ENCODE measurements at places on chromosomes 4 and X.

- peak; percentile 67 for DNase-seq
Observed at GRCh38 chrX:136747003-136747986, 33.4 kb downstream of the ARHGEF6 start.

DNA sequence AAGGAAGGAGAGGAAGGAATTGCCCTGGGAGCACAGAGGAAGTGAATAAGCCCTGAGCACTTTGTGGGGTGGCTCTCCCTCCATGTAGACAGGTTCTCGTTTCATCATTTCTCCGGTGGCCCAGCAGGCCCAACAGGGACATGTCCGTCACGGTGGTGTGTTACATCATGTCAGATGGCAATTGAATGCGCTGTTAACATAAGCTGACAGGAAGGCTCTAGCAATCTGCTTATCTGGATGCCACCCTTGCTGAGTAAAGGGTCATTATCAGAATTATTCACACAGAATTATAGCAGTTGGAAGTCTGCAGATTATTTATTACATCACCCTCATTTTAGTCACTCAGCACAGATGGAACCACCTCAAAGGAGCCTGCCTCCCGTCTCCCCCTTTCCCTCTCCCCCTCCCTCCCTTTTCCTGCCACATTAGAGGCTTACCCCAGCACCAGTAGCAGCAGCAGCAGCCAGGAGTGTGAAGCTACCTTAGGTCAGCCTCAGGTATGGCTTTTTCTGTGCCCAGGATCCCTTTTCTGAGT lies 124.3 kb upstream of the TRIM2 start:
- DNase-seq, result no peak

GRCh38 chrX:110402850-110403221 lies 44.2 kb downstream of the RTL9 start:
- no peak for DNase-seq

DNA sequence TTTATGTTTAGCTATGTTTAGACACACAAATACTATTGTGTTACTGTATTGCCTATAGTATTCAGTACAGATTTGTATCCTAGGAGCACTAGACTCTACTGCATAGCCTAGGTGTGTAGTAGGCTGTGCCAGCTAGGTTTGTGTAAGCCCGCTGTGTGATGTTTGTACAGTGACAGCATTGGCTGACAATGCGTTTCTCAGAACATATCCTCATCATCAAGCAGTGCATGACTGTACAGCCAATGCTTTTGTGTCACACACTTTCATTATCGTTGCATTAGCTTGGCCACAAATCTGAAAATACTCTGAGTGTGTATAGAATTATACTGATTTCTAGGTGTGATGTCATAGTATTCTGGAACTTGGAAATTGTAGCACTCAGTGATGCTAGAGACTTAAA lies 63.4 kb downstream of the CLDN34 start:
- DNase-seq, result no peak

DNA sequence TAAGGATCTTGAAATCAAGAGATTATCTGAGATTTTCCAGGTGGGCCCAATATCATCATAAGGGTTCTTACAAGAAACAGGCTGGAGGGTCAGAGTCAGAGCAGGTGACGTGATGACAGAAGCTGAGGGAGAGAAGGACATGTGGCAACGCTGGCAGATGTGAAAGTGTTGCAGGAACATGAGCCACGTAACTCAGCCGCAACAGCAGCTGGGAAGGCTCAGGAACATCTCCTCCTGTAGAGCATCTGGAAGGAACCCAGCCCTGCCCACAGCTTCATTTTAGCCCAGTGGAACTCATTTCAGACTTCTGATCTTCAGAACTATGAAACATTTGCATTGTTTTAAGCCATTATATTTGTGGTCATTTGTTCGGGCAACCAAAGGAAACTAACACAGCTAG lies 156.3 kb upstream of the VEGFC start:
- DNase-seq, result no peak

- peak; percentile 50 for DNase-seq
Observed at GRCh38 chr4:10085386-10085785, 31.2 kb downstream of the WDR1 start.

DNA sequence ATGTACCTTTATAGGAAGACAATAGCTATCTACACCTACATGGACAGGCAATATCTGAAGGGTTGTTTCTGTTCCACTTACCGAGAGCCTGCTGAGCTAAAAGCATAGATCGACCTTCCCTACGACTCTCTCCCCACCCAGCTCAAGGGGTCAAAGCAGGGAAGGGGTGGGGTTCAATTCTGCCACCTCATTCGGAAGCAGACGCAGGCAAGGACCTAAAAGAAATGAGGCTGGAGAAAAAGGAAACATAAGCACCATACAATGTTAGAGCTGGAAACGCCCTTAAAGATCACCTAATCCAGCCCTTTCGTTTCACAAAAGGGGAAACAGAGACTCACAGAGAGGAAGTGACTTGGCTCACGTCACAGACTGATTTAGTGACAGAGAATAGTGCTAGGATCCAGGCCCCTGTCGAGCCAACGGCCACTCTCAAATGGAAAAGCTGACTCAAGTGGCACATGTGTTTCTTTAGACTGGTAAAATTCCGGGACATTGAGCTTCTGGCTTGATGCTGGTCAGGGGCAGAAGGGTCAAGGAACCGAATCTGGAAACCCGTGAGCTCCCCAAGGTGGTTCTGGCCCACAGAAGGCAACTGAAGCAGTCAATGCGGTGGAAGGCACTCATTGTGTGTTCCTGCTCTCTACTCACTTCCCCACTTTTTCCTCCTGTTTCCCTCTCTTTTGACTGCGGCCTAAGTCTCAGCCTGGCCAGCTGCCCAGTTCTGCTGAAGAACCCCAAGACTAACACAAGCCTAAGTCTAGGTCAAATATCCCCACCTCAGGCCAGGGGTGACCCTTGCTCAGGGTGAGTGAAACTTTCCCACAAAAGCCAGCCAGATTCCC lies 7.5 kb downstream of the SEPTIN6 start:
- DNase-seq, result peak; percentile 77

GRCh38 chr4:85147481-85148076 lies 181.1 kb upstream of the WDFY3 start:
- no peak for DNase-seq

Data from activated effector memory CD4-positive, alpha-beta T cell treated with anti-CD3 and anti-CD28 coated beads, Interleukin-2, amount 50 U/mL, for 16 hours (primary cell).